Activated effector memory CD4-positive, alpha-beta T cell treated with Interleukin-2 at 50 U/mL for 16 hours (primary cell): ENCODE measurements at places on chromosomes 7 and 10.

DNA sequence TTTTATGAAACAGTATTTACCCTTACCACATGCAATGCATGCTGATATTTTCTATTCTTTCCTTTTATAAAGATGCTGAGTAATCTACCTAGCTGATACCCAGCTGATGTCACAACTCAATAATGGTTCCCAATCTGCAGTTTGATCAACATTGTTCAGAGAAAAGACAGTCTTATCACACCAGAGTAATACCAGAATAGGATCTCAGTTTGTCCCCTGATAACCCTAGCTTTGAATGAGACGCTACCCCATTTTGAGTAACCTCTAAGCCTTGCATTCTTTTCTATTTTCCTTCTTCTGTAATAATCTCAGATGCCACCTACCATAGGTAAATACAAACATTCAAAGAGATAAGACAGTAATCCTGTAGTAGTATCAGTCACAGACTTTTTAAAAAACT, 99.6 kb upstream of the RELN start:
- DNase-seq = no peak

DNA sequence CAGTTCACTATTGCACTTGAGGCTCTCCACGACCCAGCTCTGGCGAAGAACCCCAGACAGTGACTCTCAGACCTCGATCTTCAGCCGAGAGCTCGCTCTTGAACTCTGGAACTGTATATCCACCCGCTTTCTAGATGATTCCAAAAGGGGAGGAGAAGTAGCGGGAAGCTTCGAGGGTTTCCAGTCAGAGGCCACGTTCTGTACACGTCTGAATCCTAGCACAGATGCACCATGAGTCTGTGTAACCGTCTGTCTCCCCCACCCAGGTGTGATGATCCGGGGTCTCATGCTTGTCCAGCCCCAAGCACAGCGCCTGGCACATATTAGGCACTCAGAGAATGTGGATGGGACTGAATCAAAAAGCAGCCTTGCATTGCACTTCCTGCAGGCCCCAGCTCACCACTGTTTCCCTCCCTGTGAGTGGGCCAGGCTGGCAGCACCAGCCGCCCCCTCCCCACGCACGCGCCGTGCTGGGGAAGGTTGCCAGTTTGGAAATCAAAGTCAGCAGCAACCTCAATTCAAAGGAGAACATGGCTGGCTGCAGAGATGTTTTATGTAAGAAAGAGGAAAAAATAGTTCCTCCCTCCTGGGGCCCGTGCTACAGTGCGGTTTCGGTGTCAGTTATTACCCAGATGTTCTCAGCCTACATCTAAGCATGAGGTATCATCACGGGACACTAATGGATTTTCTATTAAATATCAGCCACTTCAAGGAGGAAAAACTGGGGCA, 5.7 kb downstream of the GRID2IP start:
- DNase-seq = no peak

- DNase-seq = no peak
Measured at GRCh38 chr10:88964360-88964759, 11.8 kb upstream of the ACTA2 start.

- DNase-seq = no peak
Measured at GRCh38 chr10:75720157-75720556, 288.7 kb downstream of the LRMDA start.

GRCh38 chr7:55349121-55349520, 16.0 kb upstream of the LANCL2 start:
- no peak for DNase-seq

DNA sequence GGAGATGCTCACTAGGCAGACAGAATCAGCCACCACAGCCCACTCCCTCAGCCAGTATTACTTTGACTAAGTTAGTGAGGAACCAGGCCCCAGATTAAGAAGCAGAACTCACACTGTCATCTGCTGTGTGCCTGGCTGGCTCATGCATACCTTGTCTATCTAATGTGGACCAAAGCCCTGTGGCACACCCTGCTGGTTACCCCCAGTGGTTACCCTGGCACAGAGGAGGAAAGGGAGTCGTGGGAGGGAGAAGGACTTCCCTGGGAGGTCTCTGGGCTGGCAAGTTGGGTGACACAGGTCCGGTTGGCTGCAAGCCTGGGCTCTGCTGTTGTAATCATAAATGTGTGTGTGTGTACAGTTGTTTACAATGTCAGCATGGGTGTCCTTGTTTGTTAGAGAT, 7.5 kb upstream of the SH2D4B start:
- DNase-seq = peak; percentile 27

DNA sequence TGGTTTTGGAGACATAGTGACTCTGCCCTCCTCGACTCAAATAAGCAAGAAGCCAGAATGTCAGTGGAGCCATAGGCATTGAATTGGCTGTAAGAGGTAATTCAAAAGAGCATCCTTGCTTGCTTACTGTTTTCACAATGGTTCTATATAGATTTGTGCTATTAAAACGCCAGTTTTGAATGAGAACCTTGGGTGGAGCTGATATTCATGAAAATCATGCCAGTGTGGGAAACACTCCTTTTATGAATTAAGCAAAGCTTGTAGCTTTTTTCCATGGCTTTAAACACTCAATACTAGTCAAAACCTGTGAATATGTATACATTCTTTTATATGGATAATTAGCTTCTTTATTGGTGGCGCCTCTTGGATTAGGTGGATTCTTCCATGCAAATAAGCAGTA, 252.5 kb downstream of the SLC25A13 start:
- DNase-seq = no peak

DNA sequence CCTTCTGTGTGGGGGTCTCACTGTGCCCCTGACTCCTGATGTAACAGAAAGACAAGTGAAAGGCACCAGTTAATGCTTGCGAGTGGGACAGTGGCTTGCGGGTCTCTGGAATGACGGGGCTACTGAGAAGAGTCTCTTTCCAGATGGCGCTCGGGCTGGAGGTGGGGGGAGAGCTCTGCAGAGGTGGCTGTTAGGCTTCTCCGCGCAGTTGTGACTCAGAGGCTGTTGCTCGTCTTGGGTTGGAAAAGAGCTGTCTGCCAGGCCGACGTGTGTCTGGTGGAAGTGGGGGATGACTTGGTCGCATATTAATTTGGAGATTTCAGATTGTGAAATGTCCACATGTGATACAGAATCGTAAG, 27.9 kb upstream of the SH2B2 start:
- DNase-seq = no peak

DNA sequence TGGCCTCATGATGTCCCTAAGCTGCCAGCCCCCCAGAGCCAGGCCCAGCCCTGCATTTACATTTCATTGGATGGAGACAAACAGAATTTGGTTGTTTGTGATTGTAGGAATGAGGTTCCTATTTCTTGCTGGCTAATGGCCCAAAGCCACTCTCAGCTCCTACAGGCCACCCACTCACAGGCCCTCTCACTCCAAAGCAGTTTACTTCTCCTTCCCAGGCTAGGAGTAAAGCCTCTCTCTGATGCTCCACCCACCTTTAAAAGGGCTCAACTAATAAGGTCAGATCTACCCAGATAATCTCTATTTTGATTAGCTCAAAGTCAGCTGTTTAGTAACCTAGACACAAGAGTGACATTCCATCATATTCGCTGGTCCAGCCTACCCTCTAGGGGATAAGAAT, 11.2 kb upstream of the CUZD1 start:
- DNase-seq = no peak

DNA sequence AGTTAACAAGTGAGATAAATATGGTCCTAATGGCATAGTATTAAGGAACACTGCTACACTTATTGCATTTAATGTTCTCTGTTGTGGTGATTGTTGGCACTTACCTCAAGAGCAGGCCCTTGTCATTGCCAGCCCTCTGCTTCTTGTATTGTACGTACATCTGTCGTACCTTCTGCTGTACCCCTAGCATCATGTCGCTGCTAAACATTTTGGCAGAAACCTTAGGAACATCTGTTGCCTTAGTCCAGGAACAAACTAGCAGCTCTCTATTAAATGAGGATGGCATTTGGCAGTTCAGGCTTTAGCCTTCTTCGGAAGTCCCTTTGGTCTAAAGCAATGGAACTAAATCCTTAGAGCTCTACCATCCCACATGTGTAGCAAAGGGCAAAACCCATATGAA, 47.6 kb downstream of the PRKG1 start:
- DNase-seq = no peak

GRCh38 chr10:4931587-4931986, 31.6 kb upstream of the AKR1C1 start:
- DNase-seq = no peak

- no peak for DNase-seq
Measured at GRCh38 chr7:123749537-123749857, 694 bp upstream of the WASL start.

DNA sequence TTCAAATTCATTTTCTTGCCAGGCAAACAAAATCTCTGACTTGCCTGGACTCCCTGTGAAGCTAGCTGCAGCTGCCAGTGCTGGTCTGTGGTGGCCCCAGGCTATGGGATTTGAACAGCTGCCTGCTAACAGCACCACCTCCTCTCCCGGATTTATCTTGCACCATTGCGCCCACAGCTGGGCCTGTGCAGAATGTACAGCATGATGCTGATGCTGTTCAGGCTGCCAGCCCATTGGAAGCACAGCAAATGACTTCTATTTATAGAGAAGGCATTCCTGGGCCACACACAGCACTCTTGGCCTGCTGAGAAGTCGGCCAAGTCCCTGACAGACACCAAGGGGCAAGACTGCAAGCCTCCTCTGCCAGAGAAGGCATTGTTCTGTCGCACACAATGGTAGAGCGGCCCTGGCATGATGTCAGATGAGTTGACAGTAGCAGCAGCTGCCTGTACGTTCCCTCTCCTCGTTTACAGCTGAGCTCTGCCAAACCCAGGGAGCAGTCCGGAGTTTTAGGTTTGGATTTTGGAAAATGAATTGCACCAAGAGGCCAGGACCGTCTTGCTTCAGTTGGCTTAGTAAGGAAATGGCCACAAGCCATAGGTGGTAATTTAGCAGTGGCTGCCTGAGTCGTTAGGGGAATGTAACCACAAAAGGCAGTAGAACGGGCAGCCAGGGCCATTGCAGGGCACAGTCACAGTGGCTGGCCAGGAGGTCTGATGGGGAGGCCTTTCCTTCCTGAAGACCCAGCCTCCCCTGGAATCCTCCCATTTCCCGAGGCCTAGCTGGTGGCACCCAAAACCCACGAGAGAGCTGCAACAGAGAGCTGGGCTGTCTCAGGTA, 38.5 kb downstream of the MTURN start:
- no peak for DNase-seq
